Common myeloid progenitor, CD34-positive (primary cell): ENCODE measurements at places on chromosomes 5 and 9.

DNA sequence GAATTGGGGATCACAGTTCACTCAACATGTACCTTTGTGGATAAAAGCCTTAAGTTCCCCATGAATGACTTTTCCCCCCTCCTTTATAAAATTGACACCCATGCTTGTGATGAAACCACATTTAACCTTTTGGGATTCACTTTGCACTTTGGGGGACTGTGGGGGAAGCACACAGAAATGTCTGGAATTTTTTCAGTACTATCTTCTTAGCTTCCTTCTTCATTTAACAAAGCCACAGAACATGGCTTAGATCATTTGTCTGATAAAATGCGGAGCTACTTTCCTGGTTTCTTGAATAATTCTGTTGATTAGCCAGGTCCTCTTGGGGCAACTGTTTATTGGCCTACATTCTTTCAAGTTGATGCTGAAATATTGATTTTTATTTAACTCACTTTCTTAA lies 29.9 kb downstream of the TNFSF15 start:
- no peak for DNase-seq

DNA sequence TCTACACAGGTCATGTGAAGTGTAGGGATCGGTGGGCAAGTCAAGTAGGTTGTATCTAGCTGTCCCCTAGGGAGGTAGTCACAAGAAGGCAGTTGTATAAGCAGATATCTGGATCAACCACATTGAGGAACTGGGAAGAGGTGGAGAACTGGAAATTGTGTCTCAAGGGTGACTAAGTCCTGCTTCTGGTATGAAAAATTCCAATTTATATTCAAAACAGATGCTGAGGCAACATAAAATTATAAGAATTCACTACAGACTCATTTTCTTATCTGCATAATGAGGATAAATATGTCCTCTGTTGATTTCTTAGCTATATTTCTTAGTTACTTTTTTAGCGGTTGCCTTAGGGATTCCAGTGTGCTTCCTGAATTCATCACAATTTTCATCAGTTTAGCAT lies 46.8 kb downstream of the GALNT12 start:
- no peak for DNase-seq

- no peak for DNase-seq
These were observed 212.7 kb upstream of the FAM174A start for GRCh38 chr5:100322483-100322882.

GRCh38 chr9:122227575-122227900 lies 1.2 kb downstream of the LHX6 start:
- DNase-seq: no peak

DNA sequence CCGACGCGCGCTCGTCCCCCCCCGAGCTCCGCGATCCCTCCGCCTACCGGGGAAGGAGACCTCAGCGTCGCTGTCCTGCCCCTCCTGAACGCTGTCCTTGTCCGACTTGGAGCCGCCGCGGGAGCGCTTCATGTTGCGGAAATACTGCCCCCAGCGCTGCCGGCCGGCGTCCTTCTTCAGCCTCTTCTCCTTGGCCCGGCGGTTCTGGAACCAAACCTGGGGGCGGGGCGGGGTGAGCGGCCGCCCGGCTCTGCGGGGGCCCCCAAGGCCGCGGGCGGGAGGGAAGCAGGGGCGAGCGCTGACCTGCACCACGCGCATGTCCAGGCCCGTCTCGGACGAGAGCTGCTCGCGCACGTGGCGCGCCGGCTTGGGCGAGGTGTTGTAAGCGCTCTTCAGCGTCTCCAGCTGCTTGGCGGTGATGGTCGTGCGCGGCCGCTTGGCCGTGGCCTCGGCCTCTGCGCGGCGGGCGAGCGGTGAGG lies 6.3 kb downstream of the LHX3 start:
- no peak for DNase-seq

DNA sequence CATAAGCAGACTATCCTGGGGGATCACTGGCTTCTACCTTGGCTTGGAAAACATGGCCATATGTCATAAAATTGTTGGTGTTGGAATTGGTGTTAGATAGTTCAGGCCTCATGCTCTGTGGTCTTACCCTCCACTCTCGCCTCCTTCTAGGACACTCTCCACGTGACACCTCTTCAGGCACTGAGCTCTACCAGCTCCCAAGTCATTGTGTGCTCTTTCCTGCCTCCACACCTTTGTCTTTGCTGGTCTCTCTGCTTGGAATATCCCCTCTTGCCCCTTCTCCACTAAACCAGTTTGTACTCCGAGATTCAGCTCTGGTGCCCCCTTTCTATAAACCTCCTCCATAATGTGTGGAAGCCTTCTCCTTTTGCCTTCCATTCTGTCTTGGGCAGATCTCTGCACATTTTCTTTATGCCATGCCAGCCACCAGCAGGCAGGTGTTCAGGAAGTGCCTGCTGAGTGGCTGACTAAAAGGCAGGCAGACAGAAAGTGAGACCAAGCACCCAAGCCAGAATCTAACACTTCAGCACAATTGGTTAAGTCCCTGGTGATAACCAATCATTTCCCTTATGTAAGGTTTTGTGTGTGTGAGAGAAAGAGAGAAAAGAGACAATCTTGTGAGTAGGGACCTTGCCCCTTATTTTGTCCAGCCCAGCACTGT lies 37.7 kb downstream of the SAR1B start:
- peak; percentile 80 for DNase-seq

DNA sequence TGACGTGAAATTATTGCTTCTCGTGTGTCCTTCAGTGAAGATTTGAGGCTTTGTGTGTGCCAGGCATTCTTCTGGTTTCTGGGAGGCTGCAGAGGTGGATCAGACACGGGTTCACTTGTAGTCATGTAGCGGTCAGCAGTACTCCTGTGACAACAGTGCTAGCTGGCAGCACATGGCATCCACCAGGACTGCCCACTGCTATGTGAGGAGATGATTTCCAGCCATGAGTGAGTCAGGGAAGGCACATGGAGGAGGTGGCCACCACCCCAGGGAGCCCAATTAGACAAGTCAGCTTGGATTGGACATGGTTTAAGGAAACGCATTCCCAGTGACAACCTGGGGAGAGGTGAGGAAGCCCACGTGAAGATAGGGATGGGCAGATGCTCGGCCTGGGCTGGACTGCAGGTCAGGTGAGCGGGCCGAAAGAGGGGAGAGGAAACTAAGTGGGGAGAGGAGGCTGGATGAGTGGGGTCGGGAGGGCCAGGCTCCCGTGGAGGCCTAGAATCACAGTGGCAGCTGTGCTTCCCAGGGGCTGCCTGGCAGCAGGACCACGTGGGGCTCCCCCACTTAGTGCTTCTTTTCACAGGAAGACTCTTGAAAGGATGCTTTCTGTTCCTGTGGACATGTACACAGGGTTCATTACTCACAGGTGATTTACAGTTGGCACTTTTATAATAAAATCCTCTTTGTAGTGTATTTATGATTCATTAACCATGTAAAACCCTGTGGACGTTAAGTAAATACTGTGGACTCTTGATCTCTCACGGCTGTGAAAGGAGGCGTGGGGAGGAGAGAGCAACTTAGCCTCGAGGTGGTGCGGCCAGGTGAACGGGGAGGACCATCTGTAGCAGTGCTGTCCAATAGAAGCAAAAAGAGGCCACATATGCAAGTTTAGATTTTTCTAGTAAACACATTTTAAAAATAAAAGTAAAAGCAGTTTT lies 80.0 kb upstream of the OTULINL start:
- DNase-seq: no peak

DNA sequence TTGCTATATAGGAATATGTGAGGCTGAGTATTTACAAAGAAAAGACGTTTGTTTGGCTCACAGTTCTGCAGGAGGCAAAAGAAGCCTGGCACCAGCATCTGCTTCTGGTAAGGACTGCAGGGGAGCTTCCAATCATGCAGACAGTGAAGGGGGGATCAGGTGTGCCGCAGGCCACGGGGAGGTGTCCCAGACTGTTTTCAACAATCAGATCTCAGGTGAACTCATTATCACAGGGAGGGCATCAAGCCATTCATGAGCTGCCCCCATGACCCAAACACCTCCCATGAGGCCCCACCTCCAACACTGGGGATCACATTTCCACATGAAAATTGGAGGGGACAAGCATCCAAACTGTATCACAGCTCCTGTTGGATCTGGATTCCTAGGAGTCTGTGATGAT lies 30.4 kb upstream of the TRIM14 start:
- DNase-seq: no peak

- no peak for DNase-seq
These were observed 41.9 kb upstream of the TNFAIP8 start for GRCh38 chr5:119313658-119314605.

DNA sequence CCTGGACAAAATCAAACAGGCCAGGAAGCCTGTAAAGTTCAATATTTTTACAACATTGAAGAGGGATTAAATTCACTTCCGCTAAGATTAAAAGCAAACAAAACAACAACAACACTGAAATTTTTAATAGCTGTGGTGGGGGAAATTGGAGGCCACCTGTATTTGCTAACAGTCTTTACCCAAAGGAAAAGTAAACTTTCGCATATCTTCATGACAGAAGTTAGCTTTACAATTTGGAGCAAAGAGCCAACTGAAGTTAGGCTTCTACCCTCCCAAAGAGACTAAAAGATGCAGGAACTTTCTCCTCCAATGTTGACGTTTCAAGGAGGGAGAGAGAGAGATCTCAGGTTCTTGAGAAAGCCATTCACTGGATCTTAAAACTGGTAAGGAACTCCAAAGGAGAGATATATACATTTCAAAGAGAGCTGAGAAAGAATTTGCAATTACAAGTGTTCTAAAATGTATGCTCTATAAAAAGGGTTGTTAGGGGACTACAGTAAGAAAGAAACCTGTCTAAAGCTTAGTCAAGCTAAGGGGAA lies 349.2 kb upstream of the CDH9 start:
- no peak for DNase-seq

- DNase-seq: no peak
These were observed 54.1 kb downstream of the DAPK1 start for GRCh38 chr9:87551772-87552217.

- no peak for DNase-seq
These were observed 4.9 kb upstream of the FOXE1 start for GRCh38 chr9:97848215-97848479.

DNA sequence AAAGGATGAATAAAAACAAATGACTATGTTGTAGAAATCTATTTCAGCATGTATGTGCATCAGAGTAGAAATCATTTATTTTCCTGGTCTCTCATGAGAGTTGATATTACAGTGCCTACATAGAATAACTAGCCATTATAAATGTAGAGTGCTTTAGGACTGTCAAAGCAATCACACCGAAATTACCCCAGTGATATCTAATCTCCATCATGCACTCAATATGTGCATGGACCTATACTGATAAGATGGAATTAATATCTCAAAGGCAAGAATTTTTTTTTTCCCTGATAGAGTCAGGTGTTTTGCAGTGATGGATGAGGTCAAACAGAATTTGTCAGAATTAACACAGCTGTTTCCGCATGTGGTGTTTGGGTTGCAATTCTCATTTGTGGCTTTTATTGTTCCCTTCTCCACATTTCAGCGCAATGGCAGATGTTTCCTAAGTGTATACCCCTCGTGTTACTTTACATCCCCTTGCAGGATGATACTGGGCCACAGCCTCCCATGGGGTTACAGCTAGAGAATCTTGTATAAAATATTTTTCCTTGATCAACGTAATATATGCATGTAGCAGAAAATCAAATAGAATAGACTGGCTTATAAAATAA lies 298.8 kb downstream of the RASEF start:
- DNase-seq: peak; percentile 99

DNA sequence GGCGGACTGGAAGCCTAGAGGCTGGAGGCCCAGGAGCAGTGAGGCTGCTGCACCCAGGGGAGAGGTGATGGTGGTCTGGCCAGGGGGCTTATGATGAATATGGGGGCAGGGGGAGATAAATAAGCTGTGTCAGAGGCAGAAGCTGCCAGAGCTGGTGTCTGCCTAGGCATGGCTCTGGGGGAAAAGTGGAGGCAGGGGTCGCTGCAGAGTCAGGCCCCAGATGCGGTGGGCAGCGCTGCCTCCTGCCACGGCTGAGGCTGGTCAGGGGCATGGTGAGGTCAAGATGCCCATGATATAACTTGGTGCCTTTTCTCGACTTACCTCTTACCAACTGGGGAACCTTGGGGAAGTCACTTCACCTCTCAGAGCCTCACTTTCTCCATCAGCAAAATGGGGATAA lies 51.1 kb downstream of the NSG2 start:
- DNase-seq: no peak

- no peak for DNase-seq
These were observed 2.5 kb downstream of the SLC6A18 start for GRCh38 chr5:1227667-1228066.

DNA sequence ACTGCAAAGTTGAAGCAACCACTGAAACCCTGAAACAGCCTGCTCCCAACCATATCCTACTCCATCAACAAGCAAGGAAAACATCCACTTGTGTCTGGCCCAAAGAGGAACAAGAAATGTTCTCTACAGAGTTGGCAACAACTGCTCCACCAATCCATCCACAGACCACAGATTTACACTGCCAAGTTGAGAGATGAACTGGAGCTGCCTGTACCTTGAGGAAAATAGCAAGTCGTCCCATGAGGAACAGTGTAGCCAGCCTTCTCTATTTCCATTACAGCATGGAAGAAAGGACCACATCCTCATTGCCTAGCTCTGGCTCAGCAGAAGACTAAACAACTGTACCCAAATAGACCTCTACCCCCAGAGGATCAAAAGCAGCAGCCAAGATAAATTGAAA lies 60.4 kb downstream of the DEPDC1B start:
- DNase-seq: no peak

DNA sequence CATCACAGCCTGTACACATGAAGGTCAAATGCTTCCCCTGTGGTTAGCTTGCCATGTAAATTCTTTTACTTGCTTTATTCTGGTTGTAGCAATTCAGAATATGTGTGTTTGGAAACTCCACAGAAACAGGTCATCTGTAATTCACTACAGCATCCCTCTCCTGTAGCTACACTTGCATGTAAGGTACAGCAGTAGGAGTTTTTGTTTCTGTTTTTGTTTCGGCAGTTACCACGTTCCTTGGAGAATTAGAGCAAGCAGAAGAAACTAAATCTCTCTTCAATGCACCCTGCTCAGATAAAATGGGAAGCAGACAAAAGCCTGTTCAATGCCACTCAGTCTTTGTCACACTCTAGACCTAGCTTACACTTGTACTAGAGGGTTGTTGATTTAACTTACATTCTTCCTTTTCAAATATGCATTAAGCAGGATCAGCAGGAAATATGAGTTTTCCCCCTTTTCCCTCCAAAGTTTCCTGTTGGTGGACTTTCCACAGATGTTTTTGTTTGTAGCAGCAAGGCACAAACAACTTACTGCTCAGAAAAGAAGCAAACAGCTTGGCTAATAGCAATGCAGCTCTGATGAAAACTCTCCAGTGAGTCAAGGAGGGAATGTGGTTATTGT lies 80.9 kb downstream of the YIPF5 start:
- DNase-seq: no peak

DNA sequence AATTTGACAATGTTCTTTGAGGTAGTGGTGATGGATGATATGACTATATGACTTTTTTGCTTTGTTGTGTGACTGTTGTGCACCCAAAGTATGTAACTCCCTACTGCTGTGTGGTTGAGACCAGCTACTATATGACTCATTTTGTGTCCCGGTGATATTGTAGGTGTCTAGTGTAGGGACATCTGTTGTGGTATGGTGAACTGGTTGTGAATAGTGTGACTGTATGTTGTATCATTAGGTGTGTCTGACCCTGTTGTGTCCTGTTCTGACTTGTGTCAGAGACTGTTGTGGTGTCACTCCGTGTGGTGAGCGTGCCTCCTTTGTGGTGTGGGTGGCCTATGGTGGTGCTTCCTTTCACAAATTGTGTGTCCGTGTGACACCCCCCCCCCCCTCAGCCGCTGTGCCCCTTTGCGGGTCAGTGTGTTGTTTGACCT lies 11.2 kb upstream of the CXXC5 start:
- DNase-seq: peak; percentile 78
